Fibroblast of skin of right biceps (primary cell): ENCODE measurements at places on chromosomes 11 and 22.

DNA sequence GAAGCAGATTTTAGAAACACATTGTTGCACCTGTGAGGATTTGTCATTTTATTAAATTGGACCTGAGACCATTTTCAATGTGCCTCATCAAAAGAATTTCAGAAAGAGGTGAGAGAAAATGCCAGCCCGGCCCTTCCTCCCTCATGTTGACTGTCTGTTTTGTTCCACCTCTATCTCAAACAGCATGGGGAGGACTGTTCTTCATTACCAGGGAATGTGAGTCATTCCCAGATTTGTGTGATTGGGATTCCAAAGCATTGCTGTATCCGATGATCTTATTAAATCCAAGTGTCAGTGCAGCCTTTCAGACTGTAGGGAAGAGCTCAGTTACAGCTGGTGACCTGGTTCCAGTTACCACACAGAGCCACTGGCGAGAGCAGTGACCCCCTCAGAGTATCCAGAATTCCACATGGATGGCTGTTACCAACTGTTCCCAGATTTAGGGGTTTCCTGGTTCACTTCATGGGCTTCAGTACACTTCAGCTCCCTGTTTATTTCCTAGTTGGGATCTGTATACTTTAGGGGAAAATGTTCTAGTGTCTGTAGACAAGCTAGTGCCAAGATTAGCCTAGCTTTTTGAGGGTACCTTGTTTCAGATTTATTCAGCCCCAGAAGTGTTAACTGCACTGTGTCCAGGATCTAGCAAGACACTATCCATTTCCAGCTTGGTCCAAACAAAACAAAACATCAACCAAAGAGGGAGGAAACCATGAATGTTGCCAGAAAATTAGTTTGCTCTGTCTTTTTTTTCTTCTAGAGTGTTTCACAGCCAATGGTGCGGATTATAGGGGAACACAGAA is 20.9 kb downstream of the KREMEN1 start:
- DNase-seq: peak; percentile 91

DNA sequence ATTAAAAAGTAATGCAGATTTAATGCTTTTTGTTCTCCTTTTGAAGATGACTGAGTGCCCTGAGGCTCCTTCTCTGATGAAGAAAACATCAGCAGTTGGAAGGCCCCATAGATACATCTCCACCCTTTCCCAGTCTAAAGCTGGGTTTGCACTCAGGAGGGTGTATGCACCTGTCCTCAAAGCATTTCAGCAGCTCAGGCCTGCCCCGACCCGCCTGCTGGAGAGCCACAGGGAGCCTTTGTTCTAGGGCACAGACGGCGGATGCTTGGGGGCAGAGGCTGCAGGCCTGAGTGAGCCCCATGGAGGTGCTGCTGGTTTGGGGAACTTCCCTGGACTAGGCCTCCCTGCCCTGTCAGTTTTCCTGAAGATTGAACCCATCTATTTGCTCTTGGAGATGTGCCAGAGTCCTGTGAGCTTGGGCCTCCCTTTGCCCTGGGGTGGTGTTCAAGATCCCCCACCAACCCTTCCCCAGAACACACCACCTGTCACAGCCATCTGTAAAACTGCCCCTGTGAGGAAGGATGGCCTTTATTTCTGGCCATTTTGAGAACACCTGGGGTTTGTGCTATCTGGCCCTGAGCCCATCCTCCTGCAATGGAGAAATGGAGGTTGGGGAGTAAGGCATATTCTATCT is 160.0 kb downstream of the NAV2 start:
- DNase-seq: no peak

GRCh38 chr11:216081-216974 is 8.8 kb downstream of the RIC8A start:
- no peak for DNase-seq

GRCh38 chr11:31247321-31247720 is 122.2 kb downstream of the DCDC1 start:
- DNase-seq: no peak

- DNase-seq: no peak
These were observed 96.4 kb downstream of the PRMT3 start for GRCh38 chr11:20483931-20484330.

DNA sequence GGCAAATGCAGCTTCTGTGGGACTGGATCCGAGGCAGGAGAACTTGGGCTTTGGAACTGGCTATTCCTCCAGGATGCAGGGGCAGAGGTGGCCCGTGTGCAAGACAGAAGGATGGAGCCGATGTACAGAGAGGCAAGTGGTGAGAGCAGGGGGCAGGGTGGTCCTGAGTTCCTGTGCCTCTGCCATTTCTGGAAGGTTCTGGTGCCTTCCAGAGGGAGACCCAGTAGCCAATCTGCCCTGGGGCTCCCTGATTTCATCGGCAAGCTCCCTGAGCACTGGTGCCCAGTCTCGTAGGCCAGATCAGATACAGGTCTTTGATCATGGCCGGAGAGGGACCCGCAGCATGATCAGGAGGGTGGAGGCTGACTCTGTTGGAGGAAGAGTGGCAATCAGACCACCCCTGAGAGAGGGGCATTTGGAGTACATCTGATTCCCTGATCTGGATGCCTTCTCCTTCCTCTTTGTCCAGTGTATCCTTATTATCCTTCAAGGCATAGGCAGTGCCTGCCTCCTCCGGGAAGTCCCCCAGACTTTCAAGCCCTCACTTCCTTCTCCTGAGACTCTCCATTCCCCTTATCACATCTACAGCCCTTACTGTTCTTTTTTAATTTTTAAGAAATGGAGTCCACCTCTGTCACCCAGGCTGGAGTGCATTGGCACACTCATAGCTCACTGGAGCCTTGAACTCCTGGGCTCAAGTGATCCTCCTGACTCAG is 9.7 kb downstream of the MRGPRD start:
- DNase-seq: no peak

DNA sequence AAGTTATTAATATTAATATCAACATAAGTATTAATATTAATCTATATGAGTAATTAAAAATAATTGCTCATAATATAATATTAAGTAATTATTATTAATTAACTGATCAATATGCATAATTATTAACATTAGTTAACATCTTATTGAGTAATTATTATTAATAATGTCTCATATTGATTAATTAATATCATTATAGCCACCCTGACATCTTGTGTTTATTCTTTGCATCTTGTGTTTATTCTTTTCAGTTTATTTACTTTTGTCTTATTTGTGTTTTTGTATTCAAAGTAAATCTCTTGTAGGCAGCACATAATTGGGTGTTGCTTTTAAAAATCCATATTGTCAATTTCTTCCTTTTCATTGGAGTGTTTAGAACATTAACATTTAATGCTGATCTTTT is 56.6 kb downstream of the MYEOV start:
- DNase-seq: no peak

GRCh38 chr11:57222239-57222638 is 14.8 kb downstream of the APLNR start:
- DNase-seq: no peak

- DNase-seq: no peak
These were observed 48.2 kb downstream of the DNAJC24 start for GRCh38 chr11:31417816-31418215.

DNA sequence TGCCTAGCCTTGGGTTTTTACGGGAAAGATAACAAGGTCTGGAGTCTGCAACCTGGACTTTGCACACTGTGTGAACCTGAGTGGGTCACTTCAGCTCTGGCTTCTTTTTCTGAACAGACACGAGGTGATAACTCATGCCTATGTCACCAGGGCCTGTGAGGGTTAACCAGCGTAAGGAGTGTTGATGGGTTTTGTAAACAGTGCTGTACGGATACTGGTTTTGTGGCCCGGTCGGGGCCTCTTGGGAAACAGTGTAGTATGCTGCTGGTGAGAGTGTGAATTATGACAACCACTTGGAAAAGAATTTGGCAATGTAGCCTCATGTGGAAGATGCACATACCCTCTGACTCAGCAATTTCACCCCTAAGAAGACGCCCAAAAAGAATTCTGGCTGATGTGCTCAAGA is 266.8 kb downstream of the MN1 start:
- DNase-seq: peak; percentile 96

- DNase-seq: peak; percentile 84
These were observed 5.8 kb downstream of the UBASH3B start for GRCh38 chr11:122661182-122661945.

- DNase-seq: no peak
These were observed 833 bp upstream of the ME3 start for GRCh38 chr11:86673055-86673843.

DNA sequence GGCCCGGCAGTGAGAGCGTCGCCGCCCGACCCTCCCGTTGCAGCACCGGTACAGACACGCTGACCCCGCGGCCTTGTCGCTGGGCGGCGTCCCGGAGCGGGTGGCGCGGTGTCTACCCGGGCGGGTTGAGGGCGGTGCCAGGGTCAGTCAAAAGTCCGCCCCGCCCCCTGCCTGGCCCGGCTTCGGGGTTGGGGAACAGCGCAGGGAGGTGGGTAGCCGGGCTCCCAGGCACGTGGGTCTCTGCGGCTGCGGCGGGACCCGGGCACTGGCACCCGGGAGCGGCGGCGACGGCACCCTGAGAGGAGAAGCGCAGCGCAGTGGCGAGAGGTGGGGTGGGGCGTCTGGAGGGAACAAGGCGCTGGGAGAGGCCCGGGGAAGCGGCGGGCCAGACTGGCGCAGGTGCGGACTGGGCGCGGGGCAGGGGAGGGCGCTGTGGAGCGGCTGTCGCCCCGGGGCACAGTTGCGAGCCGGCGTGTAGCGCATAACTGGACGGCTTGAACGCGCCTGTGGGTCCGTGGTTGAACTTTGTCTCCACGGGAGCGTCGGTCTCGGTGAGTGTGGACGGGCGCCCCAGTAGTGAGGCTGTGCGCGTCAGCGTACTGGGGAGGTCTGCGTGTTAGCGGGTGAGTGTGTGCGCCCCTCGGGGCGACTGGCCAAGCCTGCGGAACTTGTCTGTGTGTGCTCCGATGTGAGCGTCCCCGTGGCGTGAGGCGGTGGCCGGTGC is at the start of gene P2RY2:
TSS of gene P2RY2 (plus strand) at position 176 of the 724 bp plus-strand sequence. CDS start 15,879 bp downstream, outside the sequence.
- peak; percentile 5 for DNase-seq

GRCh38 chr11:14698771-14699170 is 55.2 kb downstream of the PDE3B start:
- DNase-seq: no peak

- DNase-seq: no peak
These were observed 28.7 kb downstream of the POU2F3 start for GRCh38 chr11:120268686-120269085.

- DNase-seq: no peak
These were observed 65.7 kb downstream of the SGSM1 start for GRCh38 chr22:24871611-24872205.

DNA sequence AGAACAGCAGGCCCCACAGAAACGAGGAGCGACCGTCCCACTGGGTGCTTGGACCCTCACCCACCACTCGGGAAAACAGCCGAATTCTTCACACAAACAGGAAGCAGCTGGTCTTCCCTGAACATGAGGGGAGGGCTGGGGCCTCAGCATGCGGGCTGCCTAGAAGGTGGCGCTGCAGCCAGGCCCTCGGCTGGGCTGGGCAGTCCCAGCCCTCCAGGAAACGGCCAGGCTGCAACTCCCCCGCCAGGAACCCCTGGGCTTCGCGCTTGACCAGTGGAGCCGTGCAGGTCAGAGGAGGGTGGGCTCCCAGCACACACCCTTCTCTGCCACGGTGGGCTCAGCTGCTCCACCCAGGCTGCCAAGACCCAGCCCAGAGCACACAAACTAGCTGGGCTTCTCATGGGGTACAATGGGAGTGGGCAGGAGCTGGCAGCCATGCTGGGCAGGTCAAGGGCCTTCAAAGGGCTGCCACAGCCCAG is 29.6 kb downstream of the IGF2 start:
- no peak for DNase-seq

GRCh38 chr22:35900483-35901168 is 128.0 kb downstream of the RBFOX2 start:
- peak; percentile 83 for DNase-seq

GRCh38 chr11:42390116-42390515 is 921.7 kb upstream of the API5 start:
- no peak for DNase-seq
